ENCODE measurements at places on chromosomes 7 and 10.

- DNase-seq = no peak
These were observed 15.5 kb downstream of the MAD1L1 start for GRCh38 chr7:2217206-2217605.

GRCh38 chr7:16419859-16420258 lies 1.5 kb downstream of the CRPPA start:
- no peak for DNase-seq

- no peak for DNase-seq
These were observed 1195.4 kb upstream of the LRRN3 start for GRCh38 chr7:109895536-109895935.

GRCh38 chr7:39333701-39334100 lies 232.5 kb upstream of the YAE1 start:
- DNase-seq = no peak

DNA sequence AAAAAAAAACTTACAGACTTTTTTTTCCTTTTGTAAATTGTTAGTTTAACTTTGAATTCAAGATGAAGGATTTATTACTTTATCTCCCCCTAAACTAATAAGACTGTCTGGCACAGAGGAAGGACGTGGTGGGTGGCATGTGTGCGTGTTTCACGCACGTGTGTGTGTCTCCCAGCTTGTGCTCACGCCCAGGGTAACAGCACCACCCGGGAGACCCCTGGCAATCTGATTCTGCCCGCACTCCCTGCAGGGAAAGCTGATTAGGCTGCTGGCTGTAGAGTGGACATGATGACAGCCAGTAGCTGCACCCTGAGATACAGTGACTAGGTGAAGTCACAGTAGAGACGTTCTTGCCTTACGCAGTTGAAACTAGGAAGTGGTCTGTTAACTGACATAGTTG lies 25.3 kb downstream of the WIPI2 start:
- no peak for DNase-seq

DNA sequence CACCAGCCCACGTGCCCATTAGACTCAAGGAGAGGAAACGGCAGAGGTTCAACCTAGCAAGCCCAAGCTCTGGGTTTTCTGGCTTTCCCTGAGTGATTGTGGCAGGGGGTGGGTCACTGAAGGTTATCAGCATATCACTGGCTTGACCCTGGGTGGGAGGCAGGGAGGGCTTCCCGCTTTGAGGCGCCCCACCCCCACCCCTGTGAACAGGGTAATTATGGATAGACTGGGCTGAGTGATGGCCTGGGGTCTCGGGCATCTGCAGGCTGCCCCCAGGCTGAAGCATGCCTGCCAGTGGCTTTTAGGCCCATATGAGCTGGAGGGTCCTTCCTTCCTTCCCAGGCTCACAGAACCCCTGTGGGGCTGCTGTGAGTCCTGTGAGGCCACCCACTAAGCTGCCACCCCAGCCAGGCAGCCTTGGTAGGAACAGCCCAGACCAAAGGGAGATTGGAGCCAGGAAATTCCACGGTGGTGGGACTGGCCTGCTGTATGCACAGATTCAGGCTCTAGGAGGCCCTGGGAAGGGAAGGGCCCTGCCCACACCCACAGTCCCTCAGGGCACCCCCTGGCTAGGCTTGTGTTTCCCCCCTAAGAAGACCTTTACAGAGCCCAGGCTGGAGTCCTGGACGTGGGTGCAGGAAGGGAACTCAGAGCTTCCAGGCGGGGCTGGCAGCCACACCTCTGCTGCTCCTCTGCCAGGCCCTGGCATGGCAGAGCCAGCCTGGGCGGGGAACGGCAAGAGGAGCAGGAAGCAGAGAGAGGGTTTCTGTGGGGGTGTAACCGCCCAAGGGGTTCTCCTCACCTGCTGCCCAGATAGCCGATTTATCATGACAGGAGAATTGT lies 33.1 kb downstream of the GPRIN2 start:
- DNase-seq = peak; percentile 10

GRCh38 chr7:158589653-158590052 lies 2.0 kb upstream of the PTPRN2 start:
- DNase-seq = no peak

DNA sequence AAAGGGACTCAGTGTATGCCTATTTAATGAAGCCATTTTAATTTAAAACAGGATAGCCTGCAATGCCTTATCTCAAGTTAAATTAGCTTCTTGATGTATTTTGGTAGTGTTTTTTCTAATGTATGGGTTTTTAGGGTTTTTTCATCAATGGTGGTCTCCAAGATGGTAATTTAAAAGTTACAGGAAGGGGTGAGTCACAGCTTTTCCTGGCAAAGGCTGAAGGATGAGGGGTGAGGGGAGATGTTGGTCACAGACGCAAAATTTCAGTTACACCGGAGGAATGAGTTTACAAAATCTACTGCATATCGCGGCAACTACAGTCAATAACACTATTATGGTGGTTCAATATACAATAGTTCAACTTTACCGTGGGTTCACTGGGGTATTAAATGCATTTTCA lies 31.6 kb downstream of the CCDC3 start:
- DNase-seq = no peak

DNA sequence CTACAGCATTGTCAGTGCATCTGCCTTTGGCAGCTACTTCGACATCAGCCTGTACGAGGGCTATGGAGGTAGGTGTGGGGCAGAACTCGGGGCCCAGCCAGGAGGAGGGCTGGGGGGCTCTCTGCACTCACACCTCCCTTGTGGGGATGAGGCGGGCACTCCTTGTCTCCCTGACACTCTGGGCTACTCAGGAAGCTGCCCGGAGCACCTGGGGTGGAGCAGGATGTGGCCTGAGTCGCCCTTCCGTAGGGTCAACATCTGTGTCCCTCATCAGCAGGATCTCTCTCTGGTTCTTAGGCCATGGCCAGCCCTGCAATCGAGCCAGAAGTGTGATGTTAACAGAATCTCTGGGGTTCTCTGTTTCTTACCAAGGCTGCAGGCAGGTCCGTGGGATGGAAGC lies 40.2 kb downstream of the C10orf105 start:
- DNase-seq = no peak

DNA sequence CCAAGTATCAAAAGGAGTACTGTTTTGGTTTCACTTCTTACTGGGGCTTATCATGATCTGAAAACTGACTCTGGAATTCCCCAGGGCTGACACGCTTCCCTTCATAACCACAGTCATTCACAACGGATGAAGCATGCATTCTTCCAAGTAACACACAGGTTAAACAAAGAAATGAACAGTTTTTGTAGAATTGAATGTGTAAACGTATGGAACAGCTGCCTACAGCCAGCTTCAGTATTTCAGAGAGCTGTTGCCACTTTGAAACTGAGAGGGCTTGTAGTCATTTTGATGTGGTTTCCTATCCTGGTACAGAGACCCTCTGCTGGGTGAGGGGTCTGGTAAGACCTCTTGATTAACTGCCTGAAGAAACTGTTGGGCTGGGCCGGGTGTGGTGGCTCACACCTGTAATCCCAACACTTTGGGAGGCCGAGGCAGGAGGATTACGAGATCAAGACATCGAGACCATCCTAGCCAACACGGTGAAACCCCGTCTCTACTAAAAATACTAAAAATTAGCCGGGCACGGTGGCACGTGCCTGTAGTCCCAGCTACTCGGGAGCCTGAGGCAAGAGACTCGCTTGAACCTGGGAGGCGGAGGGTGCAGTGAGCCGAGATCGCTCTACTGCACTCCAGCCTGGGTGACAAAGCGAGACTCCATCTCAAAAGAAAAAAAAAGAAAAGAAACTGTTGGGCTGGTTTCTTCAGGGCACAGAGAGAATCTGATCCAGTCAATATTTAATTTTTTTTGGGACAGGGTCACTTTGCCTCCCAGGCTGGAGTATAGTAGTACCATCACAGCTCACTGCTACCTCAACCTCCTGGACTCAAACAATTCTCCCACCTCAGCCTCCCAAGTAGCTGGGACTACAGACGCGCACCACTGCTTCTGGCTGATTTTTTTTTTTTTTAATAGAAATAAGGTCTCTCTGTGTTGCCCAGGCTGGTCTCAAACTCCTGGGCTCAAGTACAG lies 4.7 kb downstream of the NFE2L3 start:
- DNase-seq = peak; percentile 60

- no peak for DNase-seq
These were observed 15.8 kb upstream of the LYZL2 start for GRCh38 chr10:30645340-30645827.

DNA sequence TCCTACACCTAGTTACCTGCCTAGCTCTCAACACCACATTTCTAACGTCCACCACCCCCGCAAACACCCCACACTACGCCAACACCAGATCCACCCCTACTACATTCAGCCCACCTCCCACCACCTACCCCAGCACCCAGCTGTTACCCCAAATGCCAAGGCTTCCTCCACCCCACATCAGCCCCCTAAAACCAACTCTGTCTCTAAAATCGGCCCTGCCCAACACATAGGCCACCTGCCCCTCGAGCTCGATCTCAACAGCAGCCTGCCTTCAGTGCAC lies 53.3 kb upstream of the SLF2 start:
- no peak for DNase-seq

- DNase-seq = no peak
These were observed 190.8 kb upstream of the AGK start for GRCh38 chr7:141360416-141360760.

DNA sequence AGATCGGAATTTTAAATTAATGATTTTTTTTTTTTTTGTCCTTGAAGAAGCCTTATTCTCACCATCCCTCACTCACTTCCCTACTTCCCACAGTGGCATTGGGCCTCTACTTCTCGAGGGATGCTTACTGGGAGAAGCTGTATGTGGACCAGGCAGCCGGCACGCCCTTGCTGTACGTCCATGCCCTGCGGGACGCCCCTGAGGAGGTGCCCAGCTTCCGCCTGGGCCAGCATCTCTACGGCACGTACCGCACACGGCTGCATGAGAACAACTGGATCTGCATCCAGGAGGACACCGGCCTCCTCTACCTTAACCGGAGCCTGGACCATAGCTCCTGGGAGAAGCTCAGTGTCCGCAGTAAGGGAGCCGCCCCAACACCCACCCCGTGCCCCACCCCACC lies 23.5 kb downstream of the RET start:
- DNase-seq = no peak

- no peak for DNase-seq
These were observed 411.8 kb downstream of the ARL4A start for GRCh38 chr7:13099154-13099795.

DNA sequence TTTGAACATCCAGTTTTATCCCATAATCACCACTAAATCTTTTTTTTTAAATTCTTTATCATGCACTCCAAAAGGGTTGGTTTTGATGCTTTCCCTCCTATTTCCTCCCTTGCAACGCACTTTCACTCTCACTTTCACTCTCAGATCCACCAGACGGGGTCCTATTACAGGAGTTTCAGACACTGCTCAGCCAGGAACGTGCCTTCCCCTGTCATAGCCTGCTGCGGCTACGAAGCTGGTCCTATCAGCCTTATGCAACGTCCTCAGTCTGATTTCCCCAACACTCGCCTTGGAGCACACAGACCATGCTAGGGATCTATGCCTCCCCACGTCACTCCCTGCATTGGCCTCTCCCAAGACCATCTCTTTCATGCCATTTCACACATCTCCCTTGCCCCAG lies 23.4 kb downstream of the ZPBP start:
- peak; percentile 33 for DNase-seq

- no peak for DNase-seq
These were observed 21.3 kb upstream of the TMEM254 start for GRCh38 chr10:80057171-80057570.

DNA sequence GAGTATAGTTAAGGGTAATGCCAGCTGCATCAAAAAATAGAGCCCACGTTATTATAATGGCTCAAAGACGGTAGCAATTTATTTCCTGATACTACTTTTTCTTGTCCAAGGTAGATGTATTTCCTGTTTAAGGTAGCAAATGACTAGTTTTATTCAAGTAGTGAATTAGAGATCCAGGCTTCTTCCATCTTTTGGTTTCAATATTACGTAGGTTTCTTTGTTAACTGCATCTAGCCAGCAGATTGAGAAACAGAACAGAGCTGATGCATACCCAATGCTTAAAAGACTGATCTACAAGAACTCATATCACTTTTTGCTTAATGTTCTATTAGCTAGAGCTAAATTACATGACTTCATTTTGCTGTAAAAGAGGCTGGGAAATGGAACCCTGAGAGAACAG lies 992.1 kb downstream of the NRG3 start:
- DNase-seq = no peak

DNA sequence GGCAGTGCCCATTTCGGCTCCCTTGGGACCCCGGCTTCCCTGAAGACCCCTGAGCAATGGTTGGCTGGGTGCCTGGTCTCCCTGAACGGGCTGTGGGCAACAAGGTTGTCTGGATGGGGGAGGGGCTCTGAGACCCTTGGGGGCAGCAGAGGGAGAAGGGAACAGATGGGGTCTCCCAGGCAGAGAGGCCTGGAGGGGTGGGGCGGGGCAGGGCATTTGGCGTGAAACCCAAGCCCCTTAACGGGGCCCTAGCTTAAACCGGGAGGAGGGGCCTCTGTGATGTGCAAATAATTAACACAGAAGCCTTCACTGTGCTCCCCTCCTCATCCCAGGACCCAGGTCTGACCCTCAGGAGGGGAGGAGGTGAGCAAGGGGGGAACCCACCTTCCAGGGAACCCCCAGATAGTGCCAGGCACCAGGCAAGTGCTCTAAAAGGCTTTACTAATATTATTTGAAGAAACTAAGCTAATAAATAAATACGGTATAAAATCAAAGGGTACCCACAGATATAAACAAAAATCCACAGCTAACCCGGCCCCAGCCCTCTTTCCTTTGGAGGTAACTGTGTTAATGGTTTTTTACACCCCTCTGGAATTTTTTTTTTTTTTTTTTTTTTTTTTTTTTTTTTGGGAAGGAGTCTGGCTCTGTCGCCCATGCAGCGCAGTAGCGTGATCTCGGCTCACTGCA lies 170.8 kb downstream of the RNF216 start:
- no peak for DNase-seq

DNA sequence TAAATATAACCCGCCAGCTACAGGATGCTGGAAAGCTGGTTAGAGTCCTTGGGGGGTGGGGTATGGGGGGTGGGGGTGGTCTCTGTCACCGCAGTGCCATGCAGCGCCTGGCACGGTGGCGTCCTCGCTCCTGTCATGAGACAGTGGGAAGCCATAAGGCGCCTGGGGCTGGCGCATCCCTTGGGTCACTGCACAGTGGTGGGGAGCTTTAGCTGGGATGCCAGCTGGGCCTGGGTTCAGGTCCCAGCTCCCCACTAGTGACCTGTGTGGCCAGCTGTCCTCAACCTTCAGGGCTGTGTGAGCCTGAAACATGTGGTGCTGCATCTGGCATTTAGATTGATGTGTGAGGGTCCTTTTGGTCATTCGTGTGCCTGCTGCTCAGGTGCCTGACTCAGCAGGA lies 93.9 kb downstream of the BMS1 start:
- DNase-seq = no peak

DNA sequence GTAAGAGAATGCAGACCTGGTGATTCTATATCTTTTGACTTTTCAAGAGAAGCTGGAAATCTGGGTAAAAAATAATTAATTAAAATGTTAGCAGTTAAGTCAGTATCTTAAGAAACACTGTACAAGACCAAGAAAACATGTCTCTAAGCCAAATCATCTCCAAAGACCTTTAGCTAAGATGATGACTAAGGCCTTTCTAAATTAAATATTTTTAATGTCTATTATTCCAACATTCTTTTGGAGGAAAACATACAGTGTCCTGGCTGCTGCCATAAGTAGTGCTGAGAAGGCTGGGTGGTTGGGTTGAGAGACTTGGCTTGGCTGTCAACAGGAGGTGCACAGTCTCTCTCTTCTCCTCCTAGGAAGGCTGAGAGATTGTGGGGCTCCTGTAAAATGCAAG lies 20.3 kb downstream of the STARD3NL start:
- DNase-seq = no peak
